ENCODE measurements at places on chromosomes 11 and 22. TPM values are rescaled to one million over a fixed set of nuclear protein-coding genes. Genes with fewer than 3 reads are reported as not detected.

The PKDREJ gene
- not detected for total RNA-seq

The APOBEC3F gene
- 4.4 TPM for total RNA-seq

The OR51B4 gene
- not detected for total RNA-seq

The CECR2 gene
- total RNA-seq, result 10.1 TPM

The VEGFB gene
- 50.9 TPM for total RNA-seq

The OR2AG1 gene
- not detected for total RNA-seq

The OR8G5 gene
- not detected for total RNA-seq

The OR6X1 gene
- total RNA-seq, result not detected

The HMOX1 gene
- 31.5 TPM for total RNA-seq

- no peaks in the 10 kb centered on the region for H3K27me3 ChIP-seq
- H3K27ac ChIP-seq, result no peak overlapping the region
- H3K4me1 ChIP-seq, result no peaks in the 10 kb centered on the region
- DNase-seq, result no peak
- H3K4me3 ChIP-seq, result no peak overlapping the region
Measured at GRCh38 chr11:8065031-8065430, 16.0 kb upstream of the TUB start.

- no peak overlapping the region for H3K4me3 ChIP-seq
- peaks cover 5% of the 10 kb centered on the region for H3K36me3 ChIP-seq
- H3K4me1 ChIP-seq, result peaks cover 2% of the 10 kb centered on the region
Measured at GRCh38 chr11:975827-976226, 50.2 kb downstream of the AP2A2 start.

GRCh38 chr11:57116654-57117053 lies 65.1 kb upstream of the LRRC55 start:
- no peak overlapping the region for H3K4me3 ChIP-seq
- H3K27me3 ChIP-seq, result no peaks in the 10 kb centered on the region
- H3K27ac ChIP-seq, result no peak overlapping the region
- H3K4me1 ChIP-seq, result no peaks in the 10 kb centered on the region
- DNase-seq, result no peak
- H3K36me3 ChIP-seq, result no peaks in the 10 kb centered on the region

GRCh38 chr11:7089328-7090251 lies 792 bp downstream of the RBMXL2 start:
- H3K4me1 ChIP-seq, result no peaks in the 10 kb centered on the region
- H3K27me3 ChIP-seq, result no peaks in the 10 kb centered on the region
- H3K27ac ChIP-seq, result no peak overlapping the region

GRCh38 chr22:37669586-37669985 lies 5.8 kb upstream of the LGALS1 start:
- H3K4me3 ChIP-seq, result no peak overlapping the region
- peaks cover 6% of the 10 kb centered on the region for H3K4me1 ChIP-seq
- H3K27ac ChIP-seq, result no peak overlapping the region
- no peaks in the 10 kb centered on the region for H3K36me3 ChIP-seq
- no peaks in the 10 kb centered on the region for H3K27me3 ChIP-seq

DNA sequence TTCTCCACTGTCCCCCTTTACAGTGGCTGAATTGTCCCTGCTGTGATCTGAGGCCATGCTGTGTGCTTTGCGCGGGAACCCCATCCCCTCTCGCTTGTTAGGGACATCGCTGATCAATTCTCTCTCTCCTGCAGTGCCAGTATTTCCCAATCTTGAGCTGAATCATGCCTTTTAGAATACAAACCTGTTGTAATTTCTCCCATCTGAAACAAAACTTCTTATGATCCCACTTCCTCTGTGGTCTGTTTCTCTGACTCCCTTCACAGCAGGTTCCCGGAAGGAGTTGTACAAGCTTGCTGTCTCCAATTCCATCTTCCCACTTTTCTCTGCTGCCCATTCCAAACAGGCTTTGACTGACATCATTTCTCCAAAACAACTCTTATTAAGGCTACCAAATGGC lies 16.8 kb downstream of the ADAMTS15 start:
- no peak overlapping the region for H3K27ac ChIP-seq
- no peaks in the 10 kb centered on the region for H3K27me3 ChIP-seq
- H3K36me3 ChIP-seq, result no peaks in the 10 kb centered on the region

- H3K27ac ChIP-seq, result no peak overlapping the region
- H3K27me3 ChIP-seq, result no peaks in the 10 kb centered on the region
- H3K36me3 ChIP-seq, result no peaks in the 10 kb centered on the region
Measured at GRCh38 chr11:15912825-15913224, 443.5 kb downstream of the SOX6 start.

DNA sequence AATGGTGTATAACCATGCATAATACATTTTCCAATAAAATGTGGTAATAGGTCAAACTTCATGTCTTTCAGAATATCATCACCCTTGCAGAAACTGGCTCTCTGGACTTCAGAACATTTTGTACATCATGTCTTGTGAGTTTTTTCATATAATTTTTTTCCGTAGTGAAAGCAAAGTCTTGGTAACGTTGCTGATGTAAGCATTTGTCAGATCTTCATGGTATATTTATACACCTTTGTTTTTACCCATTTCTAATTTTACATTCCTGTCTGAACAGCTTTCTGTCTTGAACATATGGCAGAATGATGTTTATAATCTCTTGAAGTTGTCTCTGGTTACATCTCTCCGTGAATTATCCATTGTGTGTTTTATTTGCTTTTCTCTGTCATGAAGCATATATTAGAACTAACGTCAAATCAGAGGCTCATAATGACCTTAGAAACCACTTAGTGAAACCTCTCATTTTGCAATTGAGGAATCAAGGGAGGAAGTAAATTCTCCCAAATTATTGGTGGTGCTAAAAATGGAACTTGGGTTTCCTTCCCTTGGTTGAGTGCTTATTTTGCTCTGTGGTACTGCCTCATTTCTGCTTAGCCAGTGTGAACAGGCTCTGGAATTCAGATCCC lies 37.4 kb downstream of the CSRP3 start:
- no peaks in the 10 kb centered on the region for H3K36me3 ChIP-seq
- H3K4me1 ChIP-seq, result no peaks in the 10 kb centered on the region
- H3K4me3 ChIP-seq, result no peak overlapping the region

- H3K27ac ChIP-seq, result no peak overlapping the region
- H3K4me3 ChIP-seq, result no peak overlapping the region
- no peaks in the 10 kb centered on the region for H3K27me3 ChIP-seq
- no peak for DNase-seq
Measured at GRCh38 chr22:39625569-39626537, 55.3 kb downstream of the CACNA1I start.

DNA sequence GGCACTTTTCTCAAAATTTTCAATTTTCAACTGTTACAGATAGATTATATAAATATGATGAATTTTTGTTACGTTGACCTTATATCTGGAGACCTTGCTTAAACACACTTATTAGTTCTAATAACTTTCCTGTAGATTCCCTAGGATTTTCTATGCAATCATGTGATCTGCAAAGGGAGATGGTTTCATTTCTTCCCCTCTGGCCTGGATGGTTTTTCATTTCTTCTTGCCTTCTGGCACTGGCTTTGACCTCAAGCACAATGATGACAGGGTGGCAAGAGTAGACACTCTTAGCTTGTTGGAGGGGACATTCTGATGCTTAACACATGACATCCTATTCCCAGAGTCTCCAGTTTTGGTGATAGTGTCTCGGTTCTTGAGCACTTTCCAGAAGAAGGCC lies 75.9 kb downstream of the DGCR2 start:
- no peaks in the 10 kb centered on the region for H3K27me3 ChIP-seq
- H3K4me3 ChIP-seq, result no peak overlapping the region
- no peak overlapping the region for H3K27ac ChIP-seq
- H3K36me3 ChIP-seq, result peaks cover 38% of the 10 kb centered on the region
- no peak for DNase-seq

- no peaks in the 10 kb centered on the region for H3K4me1 ChIP-seq
- no peaks in the 10 kb centered on the region for H3K36me3 ChIP-seq
- no peak overlapping the region for H3K4me3 ChIP-seq
- no peaks in the 10 kb centered on the region for H3K27me3 ChIP-seq
- DNase-seq, result no peak
Measured at GRCh38 chr11:118305726-118306125, 1.2 kb downstream of the CD3E start.

DNA sequence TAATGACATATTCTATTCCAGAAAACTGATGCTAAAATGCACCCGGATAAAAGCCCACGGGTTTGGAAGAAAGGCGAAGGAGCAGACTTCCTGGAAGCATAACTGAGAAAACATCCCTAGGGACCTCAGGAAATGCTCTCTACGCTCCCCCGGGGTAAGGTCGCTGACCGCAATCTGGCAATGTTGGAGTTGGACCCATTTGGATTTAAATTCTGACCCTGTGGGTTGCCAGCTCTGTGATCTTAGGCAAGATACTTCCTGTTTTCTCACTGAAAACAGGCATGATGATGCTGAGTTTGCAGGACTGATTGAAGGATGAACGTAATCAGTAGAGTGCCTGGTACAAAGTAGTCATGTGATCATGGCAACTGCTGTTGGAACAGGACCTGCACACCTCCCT lies 1054.0 kb downstream of the NTM start:
- no peaks in the 10 kb centered on the region for H3K4me1 ChIP-seq
- H3K36me3 ChIP-seq, result no peaks in the 10 kb centered on the region
- H3K27ac ChIP-seq, result no peak overlapping the region
- H3K4me3 ChIP-seq, result no peak overlapping the region
- no peak for DNase-seq

Measured in prostate gland (tissue), 2 donors.